ENCODE measurements at places on chromosomes 3 and 15. TPM values are rescaled to one million over a fixed set of nuclear protein-coding genes. Genes with fewer than 3 reads are reported as not detected.

DNA sequence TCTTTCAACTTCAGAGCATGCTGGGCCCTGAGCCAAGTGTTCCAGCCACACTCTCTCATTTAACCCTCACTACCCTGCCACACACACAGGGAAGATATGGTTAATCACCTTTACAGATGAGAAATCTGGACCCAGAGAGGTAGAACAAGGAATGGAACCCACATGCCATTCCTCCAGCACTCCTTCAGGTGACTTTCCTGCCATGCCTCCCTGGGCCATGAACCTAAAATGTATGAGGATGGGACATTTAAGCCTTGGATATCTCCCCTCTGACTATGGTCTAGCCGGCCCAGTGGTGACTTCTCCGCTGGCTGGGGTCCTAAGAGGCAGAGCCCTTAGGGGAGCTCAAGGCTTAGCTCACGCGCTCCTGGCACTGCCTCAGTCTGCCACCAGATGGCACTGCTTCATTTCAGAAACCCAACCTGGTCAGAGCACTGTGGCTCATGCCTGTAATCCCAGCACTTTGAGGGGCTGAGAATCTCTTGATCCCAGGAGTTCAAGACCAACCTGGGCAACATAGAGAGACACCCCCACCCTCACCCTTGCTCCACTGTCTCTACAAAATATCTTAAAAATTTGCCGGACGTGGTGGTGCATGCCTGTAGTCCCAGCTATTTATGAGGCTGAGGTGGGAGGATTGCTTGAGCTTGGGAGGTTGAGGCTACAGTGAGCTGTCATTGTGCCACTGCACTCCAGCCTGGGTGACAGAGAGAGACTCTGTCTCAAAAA, 2.2 kb upstream of the DCAF1 start:
- peak; percentile 71 for DNase-seq
- H3K4me3 ChIP-seq = no peak overlapping the region
- H3K4me1 ChIP-seq = no peaks in the 10 kb centered on the region

Gene FAM227B
- 1.8 TPM for total RNA-seq

DNA sequence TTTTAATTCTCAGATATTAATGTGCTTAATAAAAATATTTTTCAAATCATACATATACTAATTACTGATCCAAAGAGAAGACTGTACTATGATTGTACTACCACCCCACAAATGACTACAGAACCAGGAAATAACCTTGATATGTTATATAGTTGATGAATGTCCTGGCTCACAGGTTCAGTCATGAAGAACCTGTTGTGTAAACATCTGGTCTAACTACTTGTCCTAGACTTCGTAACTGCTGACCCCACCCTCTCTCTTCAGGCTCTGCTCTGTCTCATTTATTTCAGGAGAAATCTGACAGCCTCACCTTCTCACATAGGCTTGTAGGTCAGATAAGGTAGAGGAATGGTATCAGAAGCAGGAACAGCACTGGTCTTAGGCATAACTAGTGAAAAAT, 14.7 kb upstream of the CSTA start:
- no peaks in the 10 kb centered on the region for H3K36me3 ChIP-seq
- no peak overlapping the region for H3K4me3 ChIP-seq
- no peaks in the 10 kb centered on the region for H3K4me1 ChIP-seq
- no peak for DNase-seq
- H3K27ac ChIP-seq = no peak overlapping the region
- H3K27me3 ChIP-seq = peaks cover 3% of the 10 kb centered on the region

Gene LMCD1
- 50.0 TPM for total RNA-seq

DNA sequence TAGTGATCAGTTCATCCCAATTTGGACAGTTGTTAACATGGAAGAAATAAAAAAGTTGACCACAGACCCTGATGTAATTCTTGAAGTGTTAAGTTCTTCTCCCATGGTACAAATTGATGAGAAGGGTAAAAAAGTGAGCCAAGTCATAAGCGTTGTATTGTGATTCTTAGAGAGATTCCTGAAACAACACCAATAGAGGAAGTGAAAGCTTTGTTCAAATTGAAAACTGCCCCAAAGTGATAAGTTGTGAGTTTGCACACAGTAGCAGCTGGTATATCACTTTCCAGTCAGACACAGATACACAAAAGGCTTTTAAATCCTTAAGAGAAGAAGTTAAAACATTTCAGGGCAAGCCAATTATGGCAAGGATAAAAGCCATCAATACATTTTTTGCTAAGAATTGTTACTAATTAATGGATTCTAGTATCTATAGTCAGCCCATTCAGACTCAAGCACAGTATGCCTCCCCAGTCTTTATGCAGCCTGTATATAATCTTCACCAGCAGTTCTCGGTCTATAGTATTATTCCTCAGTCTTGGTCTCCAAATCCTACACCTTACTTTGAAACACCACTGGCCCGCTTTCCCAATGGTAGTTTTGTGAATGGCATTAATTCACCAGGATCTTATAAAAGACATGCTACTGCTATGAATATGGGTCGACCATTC, 38.2 kb downstream of the CDIN1 start:
- H3K4me3 ChIP-seq = no peak overlapping the region
- no peak for DNase-seq
- H3K36me3 ChIP-seq = no peaks in the 10 kb centered on the region
- peaks cover 7% of the 10 kb centered on the region for H3K4me1 ChIP-seq
- no peaks in the 10 kb centered on the region for H3K27me3 ChIP-seq
- H3K27ac ChIP-seq = no peak overlapping the region

Gene PLA2G4F
- not detected for total RNA-seq

Gene TLR9
- not detected for total RNA-seq

- no peaks in the 10 kb centered on the region for H3K36me3 ChIP-seq
- H3K4me1 ChIP-seq = peaks cover 4% of the 10 kb centered on the region
- peaks cover 31% of the 10 kb centered on the region for H3K27me3 ChIP-seq
- no peak overlapping the region for H3K27ac ChIP-seq
- H3K4me3 ChIP-seq = no peak overlapping the region
- DNase-seq = peak; percentile 67
These were observed 59.0 kb downstream of the EPHB3 start for GRCh38 chr3:184620475-184621119.

GRCh38 chr3:118369892-118370491, 664.7 kb downstream of the IGSF11 start:
- no peak overlapping the region for H3K27ac ChIP-seq
- no peak for DNase-seq
- no peaks in the 10 kb centered on the region for H3K4me1 ChIP-seq
- H3K27me3 ChIP-seq = no peaks in the 10 kb centered on the region
- H3K36me3 ChIP-seq = no peaks in the 10 kb centered on the region

Gene ANP32A
- total RNA-seq = 50.0 TPM

GRCh38 chr15:46231786-46232185, 597.0 kb downstream of the SQOR start:
- H3K4me3 ChIP-seq = no peak overlapping the region
- DNase-seq = no peak
- no peaks in the 10 kb centered on the region for H3K27me3 ChIP-seq
- H3K27ac ChIP-seq = no peak overlapping the region
- H3K4me1 ChIP-seq = no peaks in the 10 kb centered on the region

DNA sequence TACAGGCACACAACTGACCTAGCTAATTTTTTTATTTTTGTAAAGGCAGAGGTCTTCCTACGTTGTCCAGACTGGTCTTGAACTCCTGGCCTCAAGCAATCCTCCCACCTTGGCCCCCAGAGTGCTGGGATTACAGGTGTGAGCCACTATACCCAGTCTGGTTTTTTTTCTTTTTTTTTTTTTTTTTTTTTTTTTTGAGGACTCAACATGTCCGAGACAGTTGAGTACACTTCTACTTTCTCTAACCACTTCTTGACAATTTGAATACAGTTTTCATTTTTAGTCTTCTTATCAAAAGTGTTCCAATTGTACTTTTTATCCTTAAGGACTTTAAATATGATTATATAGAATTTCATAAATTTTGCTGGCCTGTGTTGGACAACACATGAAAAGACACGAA, 7.4 kb upstream of the GSK3B start:
- H3K27me3 ChIP-seq = no peaks in the 10 kb centered on the region
- H3K36me3 ChIP-seq = no peaks in the 10 kb centered on the region
- peaks cover 7% of the 10 kb centered on the region for H3K4me1 ChIP-seq

GRCh38 chr3:11289864-11290263, 17.7 kb downstream of the ATG7 start:
- H3K36me3 ChIP-seq = no peaks in the 10 kb centered on the region
- peak overlapping the region; percentile 78 for H3K27ac ChIP-seq
- no peak overlapping the region for H3K4me3 ChIP-seq
